ENCODE measurements at places on chromosomes 11 and 22.

DNA sequence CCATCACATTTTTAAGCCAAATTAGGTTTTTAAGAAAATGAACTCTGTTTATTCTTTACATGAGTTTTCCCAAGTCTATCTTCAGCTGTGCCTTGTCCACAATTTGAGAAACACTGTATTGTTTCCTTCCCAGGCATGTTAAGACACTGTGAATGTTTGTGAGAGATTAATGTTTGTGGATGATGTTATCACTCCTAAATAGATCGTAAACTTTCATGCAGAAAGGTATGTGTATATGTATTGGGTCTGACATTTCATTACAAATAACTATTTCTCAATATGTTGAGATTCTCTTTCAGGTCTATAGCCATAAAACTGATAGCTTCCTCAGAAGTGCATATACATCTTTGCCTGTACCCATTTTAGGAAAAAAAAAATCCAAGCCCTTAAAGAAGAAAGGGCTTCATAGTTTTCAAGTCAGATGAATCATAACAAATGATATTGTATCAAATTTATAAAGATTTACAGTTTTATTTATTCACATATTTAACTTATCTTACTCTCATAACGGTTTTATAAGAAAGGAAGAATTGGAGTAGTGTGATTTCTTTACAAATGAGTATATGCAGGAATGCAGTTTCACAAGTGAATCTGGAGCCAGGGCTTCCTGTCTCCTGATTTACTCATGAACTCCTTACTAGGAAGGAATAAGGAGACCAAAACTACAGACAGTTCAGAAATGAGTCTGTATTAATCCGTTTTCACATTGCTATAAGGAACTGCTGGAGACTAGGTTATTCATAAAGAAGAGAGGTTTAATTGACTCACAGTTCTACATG, 11.2 kb downstream of the OR8D1 start:
- DNase-seq, result no peak

- no peak for DNase-seq
Measured at GRCh38 chr22:35296051-35296450, 3.6 kb upstream of the TOM1 start.

- peak; percentile 67 for DNase-seq
Measured at GRCh38 chr22:20238536-20238900, 29.6 kb downstream of the RTN4R start.

- DNase-seq, result no peak
Measured at GRCh38 chr22:29901354-29901753, 18.4 kb downstream of the MTMR3 start.

GRCh38 chr22:21451545-21452520, 15.4 kb upstream of the TMEM191C start:
- peak; percentile 4 for DNase-seq

GRCh38 chr11:67301951-67302516, 1.3 kb upstream of the SSH3 start:
- peak; percentile 69 for DNase-seq
